Activated naive CD4-positive, alpha-beta T cell treated with Interleukin-2 at 50 U/mL for 16 hours (primary cell): ENCODE measurements at places on chromosomes 13 and 19.

GRCh38 chr13:41254902-41255301, 8.5 kb downstream of the MTRF1 start:
- DNase-seq = no peak

DNA sequence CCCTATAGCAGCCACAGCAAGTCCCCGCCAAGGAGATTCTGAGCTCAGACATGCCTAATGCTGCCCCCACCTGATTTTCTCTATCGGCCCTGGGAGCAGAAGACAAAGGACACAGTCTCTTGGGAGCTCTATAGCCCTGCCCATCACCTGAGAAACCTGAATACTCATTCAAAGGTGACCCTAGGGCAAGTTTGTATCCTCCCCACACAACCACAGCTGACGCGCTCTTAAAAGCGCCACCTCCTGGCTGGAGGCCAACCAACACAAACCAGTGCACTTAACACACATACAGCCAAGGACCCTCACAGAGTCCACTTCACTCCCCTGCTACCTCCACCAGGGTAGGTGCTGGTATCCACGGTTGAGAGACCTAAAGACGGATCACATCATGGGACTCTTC, 8.8 kb upstream of the IGFL4 start:
- DNase-seq = no peak

DNA sequence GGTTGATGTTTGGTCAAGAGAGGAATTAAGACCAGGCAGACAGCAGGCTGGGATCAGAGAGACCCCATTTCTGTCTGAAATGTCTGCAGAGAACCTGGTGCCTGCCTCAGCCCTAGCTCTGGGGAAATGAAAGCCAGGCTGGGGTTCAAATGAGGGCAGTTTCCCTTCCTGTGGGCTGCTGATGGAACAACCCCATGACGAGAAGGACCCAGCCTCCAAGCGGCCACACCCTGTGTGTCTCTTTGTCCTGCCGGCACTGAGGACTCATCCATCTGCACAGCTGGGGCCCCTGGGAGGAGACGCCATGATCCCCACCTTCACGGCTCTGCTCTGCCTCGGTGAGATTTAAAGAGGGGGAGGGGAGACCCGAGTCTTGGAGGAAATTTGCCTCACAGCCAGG, at the start of gene LILRB4:
TSS of gene LILRB4 (plus strand) at position 256 of the 400 bp plus-strand sequence. CDS start at position 305, 49 bp downstream.
- DNase-seq = no peak

DNA sequence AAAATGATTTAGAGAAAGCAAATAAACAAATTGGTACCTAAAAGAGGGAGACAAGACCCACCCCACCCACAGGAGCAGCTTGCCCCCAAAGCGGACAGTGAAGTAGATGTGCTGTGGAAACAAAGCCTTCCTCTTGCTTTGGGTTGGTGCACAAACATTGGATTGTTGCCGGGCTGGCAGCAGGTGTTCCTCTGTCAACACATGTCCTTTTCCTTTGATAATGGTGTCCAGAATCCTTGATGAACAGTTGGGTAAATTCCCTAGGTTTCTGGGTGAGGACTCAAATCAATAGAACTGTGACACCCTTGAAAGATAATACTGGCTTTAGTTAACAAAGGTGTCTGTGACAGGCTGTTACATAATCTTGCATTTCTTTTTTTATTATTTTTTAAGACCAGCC, 311.8 kb downstream of the SPRY2 start:
- no peak for DNase-seq

GRCh38 chr19:32842061-32842460, 27.5 kb downstream of the SLC7A9 start:
- no peak for DNase-seq
